C1 segment of cervical spinal cord (tissue), 14 donors: ENCODE measurements at places on chromosomes 4 and X.

- no peak for DNase-seq
These were observed 42.2 kb downstream of the GABRG1 start for GRCh38 chr4:46081674-46082073.

- DNase-seq: no peak
These were observed 31.0 kb downstream of the DCTD start for GRCh38 chr4:182886205-182886604.

DNA sequence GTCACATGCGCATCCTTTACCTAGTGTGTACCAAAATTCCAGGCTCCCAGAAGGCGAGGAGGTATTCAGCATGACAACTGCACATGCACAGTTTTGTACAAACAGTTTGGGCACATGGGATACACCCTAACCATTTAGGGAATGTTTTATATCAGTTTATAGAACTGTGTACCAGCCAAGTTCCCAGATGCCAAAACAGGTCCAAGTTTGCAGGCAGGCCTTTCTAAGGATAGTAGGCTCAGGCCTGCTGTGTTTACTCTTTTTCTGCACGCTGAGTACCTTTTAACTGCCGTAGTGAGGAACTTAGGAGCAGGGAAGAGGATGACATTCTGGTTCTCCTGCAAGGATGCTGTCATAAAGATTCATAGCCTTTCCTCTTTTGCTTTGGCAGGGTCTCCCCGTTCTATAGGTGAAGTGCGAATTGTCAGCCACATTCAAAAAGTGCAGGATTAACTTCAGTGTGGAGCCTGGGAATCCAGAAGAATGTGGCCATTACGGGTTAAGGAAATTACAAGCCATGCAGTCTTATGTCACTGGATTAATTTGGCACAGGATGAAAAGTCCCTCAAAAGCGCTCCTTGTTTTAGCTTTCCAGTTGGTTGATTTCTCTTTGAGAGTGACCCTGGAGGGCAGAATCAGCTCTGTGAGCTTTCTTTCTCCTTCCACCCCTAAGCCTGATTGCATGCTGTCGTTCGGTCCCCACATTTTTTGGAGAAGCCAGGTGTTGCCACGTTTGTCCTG lies 259.8 kb downstream of the ARHGAP10 start:
- DNase-seq: no peak

DNA sequence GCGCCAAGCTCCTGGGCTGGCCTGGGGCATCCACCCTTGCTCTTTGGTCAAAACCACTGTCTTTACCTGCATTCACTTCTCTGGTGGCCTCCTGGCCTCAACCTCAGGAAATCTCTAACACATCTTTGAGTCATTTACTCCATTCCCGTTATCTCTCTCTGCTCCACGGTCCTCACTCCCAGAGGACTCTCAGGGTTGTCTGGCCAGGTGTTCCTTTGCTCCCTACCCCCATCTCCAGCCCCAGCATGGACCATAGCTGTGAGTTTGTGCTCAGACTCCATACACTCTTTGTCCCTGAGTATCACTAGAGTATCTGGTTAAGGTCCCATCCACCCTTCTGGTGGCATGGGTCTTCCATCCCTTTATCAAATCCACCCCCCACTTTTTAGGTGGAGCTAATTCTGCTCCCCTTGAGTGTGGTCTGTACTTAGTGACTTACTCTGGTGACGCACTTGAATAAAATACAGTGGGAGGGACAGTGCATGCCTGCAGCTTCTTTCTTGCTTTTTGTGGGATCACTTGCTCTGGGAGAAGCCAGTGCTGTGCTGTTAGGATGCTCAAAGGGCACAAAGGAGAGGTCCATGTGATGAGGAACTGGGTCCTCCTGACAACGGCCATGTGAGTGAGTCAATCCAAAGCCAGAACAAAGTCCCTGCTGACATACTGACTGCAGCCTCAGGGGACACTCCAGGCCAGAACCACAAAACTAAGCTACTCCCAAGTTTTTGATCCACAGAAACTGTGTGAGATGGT lies 44.3 kb downstream of the IGFBP7 start:
- no peak for DNase-seq

- DNase-seq: no peak
These were observed 60.4 kb upstream of the IRF2 start for GRCh38 chr4:184534511-184535391.

- DNase-seq: peak; percentile 1
These were observed 21.9 kb downstream of the ARMCX6 start for GRCh38 chrX:101595739-101596419.

GRCh38 chrX:128699716-128700285 lies 647.6 kb upstream of the ACTRT1 start:
- DNase-seq: no peak

GRCh38 chr4:107600983-107601382 lies 119.1 kb downstream of the PAPSS1 start:
- no peak for DNase-seq
